Dermis blood vessel endothelial cell (primary cell): ENCODE measurements at places on chromosomes 2 and 18. TPM values are rescaled to one million over a fixed set of nuclear protein-coding genes. Genes with fewer than 3 reads are reported as not detected.

GRCh38 chr2:196183172-196183473 is 11.7 kb upstream of the STK17B start:
- DNase-seq = no peak

GRCh38 chr2:216905649-216906329 is 45.9 kb upstream of the TNP1 start:
- no peak for DNase-seq

- DNase-seq = no peak
Measured at GRCh38 chr2:189367343-189367742, 73.9 kb upstream of the WDR75 start.

DNA sequence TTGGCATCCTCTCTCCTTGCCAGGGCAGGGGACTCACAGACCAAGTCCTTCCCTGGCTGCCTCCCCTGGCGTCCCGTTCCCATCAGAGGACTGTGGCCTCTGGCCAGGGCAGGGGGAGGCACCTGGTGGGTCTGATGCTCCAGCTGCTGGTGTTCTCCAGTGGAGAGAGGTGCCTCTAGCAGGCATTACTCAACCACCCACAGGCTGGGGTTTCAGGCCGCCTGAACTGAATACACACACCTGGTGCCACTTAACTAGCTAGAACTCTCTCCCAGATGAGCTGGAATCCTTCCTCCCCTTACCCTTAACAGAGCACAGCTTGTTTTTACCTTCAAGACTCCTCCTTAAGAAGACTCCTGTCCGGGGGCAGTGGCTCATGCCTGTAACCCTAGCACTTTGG is 37.7 kb upstream of the CNGA3 start:
- DNase-seq = no peak

- no peak for DNase-seq
Measured at GRCh38 chr18:67455890-67456501, 60.5 kb downstream of the DSEL start.

GRCh38 chr2:240799033-240799820 is 20.8 kb downstream of the KIF1A start:
- peak; percentile 11 for DNase-seq

DNA sequence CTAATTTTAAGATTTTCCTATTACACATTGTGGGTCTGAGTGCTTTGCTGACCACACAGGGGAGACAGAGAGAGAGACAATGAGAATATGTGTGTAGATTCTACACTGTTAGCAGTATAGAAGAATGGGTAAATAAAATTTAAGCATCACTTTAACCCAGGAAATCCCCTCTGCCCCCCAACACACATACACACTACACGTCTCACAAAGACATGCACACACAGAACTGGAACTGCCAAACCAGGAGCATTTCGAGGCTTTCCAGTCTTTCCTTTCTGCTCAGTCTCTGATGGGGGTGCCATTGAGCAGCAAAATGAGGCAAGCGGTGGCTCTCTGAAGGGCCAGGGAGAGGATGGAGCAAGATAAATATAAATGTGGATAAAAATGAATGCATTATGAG is 2.5 kb downstream of the MERTK start:
- peak; percentile 77 for DNase-seq

GRCh38 chr2:96665083-96665569 is 22.6 kb downstream of the FER1L5 start:
- DNase-seq = peak; percentile 60

DNA sequence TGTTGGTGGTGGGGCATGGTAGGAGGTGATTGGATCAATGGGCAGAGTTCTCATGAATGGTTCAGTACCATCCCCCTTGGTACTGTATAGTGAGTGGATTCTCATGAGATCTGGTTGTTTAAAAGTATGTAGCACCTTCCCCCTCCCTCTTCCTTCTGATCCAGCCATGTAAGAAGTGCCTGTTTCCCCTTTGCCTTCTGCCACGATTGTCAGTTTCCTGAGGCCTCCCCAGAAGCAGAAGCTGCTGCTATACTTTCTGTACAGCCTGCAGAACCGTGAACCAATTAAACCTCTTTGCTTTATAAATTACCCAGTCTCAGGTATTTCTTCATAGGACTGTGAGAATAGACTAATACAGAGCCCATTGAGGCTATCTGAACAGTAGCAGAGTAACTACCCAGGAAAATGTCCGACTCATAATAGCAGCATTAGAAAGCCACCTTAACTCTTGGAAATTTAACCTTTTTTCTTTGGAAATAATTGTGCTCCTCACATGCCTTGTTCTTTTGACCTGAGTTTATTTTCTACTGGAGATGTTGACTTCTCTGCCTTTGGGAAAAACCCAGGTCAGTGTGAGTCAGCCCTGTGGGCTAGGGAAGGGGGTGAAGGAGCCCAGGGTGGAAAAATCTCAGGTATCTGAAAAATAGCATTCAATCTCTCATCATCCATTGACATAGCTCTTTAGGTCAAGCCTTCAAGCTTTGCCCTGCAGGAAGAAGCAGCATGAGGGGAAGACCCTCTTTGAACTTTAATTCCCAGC is 18.1 kb downstream of the CYP1B1 start:
- DNase-seq = no peak

DNA sequence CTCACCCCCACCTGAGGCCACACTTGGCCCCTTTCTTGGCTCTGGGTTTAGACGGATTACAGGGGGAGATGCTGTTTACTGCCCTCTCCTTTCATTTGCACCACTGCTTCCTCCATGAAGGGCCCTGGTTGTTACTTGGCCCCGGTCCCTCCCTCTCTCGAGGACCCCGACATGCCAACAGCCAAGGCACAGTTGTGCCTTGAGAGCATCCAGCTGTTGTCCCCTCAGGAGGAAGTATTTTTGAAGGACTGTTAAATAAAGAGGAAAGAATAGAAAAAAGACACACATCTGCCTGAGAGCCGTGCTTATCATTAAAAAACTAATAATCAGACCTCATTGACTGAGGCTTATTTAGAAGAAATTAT is 44.0 kb downstream of the ITGB1BP1 start:
- no peak for DNase-seq

DNA sequence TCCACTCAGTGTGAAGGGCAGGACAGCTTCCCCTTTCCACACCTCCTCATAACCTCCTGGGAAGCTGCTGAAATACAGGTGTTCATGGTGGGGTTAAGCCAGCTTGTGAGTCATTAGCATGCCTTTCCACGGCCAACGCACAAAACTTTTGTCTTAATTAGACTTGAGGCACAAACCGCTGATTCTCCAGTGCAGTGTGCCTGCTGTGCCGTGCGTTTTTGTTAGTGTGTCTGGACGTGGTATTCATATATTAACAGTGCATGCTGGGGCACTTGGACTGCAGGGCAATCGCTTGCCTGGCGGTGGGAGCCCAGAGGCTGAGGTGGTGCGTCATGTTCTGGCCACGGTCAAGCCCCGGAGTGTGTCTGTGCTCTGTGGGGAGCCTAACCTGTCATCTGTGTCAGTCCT is 156.2 kb downstream of the SH3RF3 start:
- DNase-seq = no peak

DNA sequence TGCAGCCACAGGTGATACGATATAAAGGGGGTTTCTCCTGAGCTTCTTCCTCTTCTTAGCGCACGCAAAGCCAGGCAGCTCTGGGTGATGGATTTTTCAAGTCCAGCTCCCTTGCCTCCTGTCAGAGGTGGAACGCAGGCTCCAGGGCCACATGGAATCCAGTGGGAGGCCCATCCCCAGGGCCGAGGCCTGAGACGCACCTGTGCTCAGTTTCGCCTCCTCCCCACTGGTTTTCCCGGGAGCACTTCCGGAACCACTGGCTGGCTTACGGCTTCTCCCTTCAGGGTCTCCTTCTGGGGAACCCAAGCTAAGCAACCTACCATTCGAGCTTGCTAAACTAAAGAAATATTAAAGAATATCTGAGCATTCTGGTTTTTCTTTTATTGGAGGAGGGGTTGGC is 63.6 kb downstream of the TRAPPC12 start:
- DNase-seq = no peak

DNA sequence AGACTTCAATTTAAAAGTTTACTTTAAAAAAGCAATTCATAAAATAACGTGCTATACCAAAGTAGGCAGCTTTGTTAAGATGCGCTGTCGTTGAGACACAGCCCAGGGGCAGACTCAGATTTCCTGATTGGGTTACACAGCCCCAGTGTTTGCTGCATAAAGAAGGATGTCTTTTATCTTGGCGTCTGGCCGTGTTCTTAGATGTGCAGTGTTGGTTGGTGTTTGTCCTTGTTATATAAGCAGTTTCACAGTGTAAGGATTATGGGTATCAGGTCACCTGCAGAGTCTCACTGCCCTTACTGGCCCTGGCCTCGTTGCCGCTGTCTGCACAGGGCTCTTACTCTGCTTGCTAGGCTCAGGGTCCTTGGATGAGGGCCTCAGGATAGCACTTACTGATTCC is 108.5 kb downstream of the WDSUB1 start:
- no peak for DNase-seq

DNA sequence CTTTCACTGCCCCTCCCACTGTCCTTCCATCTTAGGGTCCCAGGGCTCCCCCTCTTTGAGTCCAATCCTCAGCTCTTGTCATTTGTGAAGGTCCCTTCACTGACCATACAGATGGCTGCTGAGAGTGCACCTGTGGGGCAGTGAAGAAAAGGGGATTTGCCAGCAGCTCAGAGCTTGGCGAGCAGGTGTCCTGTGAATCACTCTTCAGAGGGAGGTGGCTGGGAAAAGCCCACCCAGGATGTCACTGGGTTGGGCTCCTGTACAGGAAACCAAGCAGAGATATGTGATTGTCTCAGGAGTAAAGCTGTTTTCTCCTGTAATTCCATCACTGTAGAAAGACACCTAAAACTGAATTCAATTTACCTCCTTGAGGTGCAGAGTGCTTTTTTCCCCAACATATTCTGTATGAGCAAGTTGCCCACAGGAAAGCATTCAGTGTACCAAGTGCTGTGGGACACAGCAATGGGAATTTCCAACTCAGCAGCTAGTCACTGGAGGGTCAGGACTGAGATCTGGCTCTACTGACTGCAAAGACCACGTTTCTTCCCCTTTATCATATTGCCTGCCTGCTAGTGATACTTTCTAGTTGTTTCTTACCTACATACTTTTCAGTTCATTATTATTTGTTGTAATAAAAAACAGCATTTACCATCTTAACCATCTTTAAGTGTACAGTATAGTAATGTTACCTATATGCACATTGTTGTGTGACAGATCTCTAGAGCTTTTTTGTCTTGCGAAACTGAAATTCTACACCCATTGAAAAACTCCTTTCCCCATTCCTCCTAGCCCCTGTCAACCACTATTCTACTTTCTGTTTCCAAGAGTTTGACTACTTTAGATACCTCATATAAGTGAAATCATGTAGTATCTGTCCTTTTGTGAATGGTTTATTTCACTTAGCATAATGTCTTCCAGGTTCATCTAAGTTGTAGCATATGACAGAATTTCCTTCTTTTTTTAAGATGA is 239.1 kb downstream of the TSN start:
- DNase-seq = no peak

DNA sequence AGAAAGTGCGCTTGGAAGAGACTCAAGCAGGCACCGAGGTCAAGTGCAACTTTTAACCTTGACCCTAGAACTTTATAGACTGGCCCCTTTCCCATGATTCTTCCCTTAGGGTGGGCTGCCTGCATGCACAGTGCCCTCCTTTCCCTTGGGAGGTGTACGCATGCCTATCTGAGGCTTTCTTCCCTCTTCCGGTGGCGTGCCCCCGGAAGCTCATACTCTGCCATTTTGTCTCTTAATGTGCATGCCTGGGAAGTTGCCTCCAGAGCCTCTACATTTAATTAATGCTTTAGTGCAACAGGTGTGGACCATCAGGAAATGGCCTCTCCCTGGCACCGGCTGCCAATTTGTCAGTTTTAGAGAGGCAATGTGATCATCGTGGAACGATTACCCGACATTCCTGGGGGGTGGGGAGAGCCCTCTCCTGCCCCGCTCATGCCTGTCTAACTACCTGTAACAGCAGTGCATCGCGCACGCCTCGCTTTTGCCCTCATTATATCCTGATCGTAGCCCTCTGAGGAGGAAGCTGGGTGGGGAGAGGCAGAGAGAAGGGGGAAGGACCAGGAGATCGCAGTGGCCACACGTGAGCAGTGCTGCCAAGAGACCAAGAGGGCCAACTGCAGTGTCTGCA is 194.8 kb downstream of the TFCP2L1 start:
- DNase-seq = no peak

- no peak for DNase-seq
Measured at GRCh38 chr18:38611036-38611964, 1045.7 kb upstream of the CELF4 start.

DNA sequence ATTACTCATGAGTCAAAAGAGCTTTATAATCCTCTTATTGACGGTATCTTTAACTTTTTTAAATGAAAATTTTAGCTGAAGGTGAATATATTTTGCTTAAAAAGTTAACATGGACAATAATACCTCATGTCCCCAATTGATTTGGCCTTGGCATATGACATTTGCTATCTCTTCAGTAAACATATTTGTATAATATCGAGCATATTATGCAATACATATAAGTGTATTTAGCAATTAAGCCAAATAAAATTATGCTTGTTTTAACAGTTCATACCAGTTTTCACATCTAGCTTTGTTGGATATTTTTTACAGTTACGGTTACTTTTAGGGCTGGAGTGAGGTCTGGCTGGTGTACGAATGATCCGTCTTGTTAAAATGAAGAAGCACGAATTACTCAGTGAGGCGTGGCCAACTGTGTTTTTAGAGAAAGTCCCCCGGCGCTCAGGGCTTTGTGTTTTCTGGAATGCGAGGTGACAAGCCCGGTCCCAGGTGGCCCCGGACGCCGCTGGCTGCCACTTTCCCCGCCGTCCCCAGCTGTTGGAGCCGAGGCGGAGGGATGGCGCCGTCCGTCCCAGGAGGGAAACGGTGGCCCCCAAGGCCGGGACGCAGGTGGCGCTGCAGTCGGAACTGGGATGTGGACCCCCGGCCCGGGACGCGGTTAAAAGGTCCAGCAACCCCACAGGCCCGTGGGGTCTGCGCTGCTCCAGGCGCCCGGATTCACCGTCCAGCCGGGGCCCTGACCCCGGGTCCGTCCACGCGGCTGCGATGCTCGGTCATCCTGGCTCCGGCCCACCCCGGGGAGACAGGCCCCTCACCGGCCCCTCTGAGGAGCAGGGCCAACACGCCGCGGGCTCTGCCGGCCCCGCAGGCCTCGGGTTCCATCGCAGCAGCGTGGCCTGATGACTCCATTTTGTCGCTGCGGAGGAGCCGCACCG is 41.3 kb downstream of the TMEM18 start:
- no peak for DNase-seq

KCNF1 gene
- total RNA-seq = 1.0 and 1.9 TPM in 2 replicates

GCA gene
- 12.9 and 14.8 TPM in 2 replicates for total RNA-seq

SETBP1 gene
- total RNA-seq = 2.7 and 4.8 TPM in 2 replicates
